Activated CD4-positive, alpha-beta T cell treated with anti-CD3 and anti-CD28 coated beads for 1 hour (primary cell): ENCODE measurements at places on chromosomes 6 and 20.

GRCh38 chr20:33521461-33521860 is 31.6 kb downstream of the CBFA2T2 start:
- no peak for DNase-seq

DNA sequence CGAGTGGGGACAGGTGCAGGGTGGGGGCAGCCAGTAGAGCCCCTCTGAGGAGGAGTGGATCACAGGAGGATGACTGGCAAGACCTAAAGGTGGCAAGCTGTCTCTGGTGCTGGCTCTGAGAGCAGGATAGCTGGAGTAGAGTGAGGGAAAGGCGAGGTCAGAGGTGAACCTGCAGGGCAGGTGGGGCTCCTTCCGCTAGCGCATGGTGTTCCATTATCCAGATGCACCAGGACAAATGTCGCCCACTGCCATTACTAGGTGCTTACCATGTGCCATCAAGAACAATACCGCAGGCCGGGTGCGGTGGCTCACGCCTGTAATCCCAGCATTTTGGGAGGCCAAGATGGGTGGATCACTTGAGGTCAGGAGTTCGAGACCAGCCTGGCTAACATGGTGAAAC is 18.3 kb upstream of the FAM110A start:
- no peak for DNase-seq

DNA sequence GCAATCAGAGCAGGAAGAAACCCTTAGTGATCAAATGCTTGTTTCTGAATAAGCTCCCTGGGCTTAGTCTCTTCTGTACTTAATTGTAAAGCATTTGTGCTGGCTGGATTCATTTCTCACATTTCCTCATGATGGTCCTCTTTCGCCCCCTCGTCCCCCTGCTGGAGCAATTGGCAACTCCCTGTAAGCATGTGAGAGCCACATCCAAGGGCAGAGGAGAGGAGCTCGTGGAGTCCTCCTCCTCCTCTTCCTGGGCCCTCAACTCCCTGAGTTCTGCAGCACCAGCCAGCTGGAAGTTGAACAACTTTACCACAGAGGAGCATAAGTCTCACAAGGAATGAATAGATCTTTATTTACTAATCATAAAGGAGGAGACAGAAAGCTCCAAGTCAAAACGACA is 12.6 kb downstream of the ANKEF1 start:
- no peak for DNase-seq

DNA sequence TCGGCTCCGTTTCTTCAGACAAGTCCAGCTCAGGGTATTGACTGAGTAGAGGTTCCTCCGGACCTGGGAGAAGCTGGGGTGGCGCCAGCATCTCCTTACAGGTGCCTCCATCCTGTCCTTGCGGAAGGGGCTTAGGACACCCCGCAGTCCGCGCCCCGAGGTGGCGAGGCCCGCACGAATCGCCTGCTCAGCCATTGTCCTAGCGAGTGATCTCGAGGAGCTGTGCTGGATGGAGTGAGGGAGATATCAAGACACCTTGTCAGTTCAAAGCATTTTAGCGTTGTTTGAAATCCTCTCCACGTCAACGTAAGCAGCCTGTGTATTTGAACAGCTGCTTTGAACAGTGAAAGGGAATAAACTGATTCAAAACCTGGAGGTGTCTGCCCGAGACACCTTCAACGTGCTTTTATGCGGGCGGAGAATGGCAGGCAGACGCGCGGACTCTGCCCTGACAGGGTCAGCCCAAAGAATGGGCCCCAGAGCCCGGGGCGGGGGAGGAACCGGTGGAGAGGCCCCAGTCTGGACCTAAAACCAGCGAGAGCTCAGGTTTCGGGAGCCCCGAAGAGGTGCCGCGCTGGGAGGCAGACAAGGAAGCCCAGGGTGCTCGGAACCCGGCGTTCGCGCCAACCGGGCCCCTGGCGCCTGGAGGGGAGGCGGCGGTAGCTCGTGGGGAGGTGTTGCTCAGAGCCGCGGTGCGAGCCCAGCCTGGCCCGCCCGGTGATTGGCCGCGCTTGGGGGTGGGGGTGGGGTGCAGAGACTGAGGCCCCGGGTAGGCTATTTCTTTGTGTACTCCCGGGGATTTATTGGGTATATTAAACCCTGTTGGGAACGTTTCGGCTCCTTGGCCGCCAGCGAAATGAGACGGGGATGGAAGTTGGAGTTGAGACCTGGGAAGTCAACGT is 3.1 kb upstream of the POU3F2 start:
- no peak for DNase-seq

DNA sequence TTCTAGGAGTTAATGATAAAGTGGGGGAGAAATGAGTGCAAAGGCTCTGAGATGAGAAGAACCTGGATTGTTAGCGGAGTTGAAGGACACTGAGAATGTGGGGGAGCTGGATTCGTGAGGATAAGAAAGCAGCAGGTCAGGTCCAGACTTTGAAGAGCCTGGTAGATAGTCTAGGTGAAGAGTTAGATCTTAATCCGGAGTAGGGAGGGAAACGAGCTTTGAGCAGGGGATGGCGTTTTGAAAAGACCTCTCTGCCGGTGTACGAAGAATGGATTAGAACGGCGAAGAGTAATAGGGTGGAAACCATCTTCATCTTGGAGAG is 487 bp upstream of the PHF20 start:
- DNase-seq = no peak

- no peak for DNase-seq
Observed at GRCh38 chr6:6494677-6495076, 93.8 kb upstream of the LY86 start.

DNA sequence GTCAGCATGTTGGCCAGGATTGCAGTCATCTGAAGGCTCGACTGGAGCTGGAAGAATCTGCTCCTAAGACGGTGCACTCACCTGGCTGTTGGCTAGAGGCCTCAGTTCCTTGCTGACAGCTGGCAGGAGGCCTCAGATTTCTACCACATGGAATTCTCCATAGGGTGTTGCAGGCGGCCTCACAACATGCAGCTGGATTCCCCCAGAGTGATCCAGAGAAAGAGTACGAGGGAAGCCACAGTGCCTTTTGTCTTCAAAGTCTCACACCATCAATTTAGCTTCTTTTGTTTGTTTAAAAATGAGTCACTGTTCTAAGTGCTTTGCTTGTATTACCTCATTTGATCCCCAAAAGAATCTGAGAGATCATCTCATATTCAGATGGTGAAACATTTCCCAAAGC is 65.5 kb upstream of the FYN start:
- DNase-seq = no peak

DNA sequence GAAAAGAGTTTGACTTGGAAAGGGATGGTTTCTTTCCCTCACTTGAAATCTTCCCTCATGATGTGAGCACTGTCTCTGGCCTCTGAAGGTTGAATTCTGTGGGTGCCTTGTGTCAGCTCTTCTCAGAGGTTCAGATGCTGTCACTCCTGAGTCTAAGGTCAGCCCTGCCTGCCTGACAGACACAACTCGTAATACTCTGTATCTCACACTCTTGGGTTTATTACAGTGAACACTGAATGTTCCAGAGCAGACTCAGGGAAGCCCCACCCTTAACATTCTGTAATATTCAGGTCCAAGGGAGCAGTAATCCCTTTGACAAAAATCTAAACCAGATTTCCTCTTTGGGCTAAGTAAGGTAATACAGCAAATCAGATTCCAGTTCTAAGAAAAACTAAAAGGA is 837.8 kb downstream of the QKI start:
- no peak for DNase-seq

- no peak for DNase-seq
Observed at GRCh38 chr20:11509776-11510175, 407.9 kb upstream of the BTBD3 start.

- DNase-seq = no peak
Observed at GRCh38 chr6:125097186-125097585, 56.4 kb upstream of the TPD52L1 start.

DNA sequence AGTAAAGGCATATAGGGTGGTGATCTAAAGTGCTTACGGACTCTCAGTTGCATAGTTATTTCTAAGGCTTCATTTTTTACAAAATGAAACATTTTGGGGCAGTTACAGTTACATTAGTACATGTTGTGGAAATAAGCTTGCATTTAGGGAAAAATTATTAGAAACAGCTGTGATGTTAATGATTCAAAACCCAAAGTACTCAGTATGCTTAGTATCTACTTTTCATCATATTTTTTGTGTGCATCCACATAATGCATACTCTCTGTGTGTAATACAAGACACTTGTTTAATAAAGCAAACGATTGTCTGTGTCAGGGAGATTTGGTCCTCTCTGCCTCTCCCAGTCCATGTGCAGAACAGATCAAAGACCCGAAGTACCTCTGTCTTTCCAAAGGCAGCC is 11.4 kb upstream of the TBX18 start:
- DNase-seq = no peak

DNA sequence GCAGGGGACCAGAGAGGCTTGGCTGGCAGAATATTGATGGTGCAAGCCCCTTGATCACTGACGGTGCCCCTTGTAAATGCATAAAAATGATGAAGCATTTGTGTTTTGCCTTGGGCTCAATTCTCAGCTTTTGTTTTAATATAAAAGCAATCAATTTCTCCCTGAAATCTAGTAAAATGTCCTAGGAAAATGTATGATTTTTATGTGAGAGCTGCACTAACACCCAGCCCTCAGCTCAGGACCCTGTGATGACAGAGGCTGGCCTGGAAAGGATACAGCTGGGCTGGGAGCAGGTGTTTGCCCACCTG is 84.7 kb upstream of the PHACTR3 start:
- no peak for DNase-seq

DNA sequence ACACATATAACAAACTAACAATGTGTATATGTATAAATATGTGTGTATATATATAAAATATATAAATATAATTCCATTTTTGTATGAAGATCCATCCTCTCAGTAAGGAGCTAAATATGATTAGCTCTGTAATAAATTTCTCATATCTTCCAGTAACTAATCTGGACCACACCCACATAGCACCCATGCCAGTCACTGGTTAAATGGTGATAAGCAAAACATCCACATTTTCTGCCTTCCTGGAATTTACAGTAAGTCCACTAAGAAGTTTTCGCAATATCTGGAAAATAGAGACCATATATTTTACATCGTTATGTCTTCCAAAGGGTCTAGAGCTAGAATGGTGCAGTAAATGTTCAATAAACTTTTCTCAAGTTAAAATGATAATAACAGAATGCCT is 151.5 kb upstream of the STMND1 start:
- no peak for DNase-seq

- DNase-seq = no peak
Observed at GRCh38 chr6:153613719-153614455, 425.2 kb upstream of the OPRM1 start.

- no peak for DNase-seq
Observed at GRCh38 chr6:31005249-31006020, 4.8 kb upstream of the MUC22 start.

DNA sequence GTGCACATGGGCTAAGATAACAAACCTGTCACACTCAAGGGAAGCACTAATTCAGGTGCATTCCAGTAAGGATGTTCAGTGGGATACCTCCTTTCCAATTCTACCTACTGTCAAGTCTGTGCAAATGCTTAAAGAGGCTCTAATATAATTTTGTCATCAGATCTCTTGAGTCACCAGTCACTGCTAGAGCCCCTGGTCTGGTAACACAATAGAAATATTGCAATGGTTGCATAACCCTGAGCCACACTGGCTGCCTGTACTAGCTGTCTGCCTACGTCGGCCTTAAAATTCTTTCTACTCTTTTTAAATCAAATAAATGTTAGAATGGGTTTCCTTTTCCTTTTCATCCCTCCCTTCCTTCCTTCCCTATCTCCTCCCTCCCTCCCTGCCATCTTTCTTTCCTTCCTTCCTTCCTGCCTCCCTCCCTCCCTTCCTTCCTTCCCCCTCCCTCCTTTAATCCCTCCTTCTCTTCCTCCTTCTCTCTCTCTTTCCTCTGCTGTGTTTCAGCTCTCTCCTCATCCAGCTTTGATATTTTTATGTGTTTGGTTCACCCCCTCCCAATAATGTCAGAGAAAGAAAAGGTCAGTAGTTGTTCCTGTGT is 28.1 kb upstream of the OLIG3 start:
- DNase-seq = no peak

DNA sequence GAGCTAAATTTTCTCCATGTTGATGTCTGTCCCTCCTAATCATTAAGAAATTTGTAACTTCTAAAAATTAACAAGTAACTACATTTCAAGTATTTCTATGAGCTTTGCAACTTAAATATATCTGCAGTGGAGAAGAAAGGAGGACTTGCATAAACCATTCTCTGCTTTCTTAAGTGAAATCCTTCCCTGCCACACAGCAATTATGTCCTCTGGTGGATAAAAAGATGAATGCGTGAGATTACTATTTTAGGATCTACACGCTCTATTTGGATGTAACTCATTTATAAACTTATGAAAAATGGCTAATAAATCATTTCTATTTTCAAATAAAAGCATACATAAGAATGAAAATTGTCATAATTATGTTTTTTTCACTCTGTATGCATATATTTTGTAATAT is 338.0 kb upstream of the PTCHD4 start:
- DNase-seq = no peak

DNA sequence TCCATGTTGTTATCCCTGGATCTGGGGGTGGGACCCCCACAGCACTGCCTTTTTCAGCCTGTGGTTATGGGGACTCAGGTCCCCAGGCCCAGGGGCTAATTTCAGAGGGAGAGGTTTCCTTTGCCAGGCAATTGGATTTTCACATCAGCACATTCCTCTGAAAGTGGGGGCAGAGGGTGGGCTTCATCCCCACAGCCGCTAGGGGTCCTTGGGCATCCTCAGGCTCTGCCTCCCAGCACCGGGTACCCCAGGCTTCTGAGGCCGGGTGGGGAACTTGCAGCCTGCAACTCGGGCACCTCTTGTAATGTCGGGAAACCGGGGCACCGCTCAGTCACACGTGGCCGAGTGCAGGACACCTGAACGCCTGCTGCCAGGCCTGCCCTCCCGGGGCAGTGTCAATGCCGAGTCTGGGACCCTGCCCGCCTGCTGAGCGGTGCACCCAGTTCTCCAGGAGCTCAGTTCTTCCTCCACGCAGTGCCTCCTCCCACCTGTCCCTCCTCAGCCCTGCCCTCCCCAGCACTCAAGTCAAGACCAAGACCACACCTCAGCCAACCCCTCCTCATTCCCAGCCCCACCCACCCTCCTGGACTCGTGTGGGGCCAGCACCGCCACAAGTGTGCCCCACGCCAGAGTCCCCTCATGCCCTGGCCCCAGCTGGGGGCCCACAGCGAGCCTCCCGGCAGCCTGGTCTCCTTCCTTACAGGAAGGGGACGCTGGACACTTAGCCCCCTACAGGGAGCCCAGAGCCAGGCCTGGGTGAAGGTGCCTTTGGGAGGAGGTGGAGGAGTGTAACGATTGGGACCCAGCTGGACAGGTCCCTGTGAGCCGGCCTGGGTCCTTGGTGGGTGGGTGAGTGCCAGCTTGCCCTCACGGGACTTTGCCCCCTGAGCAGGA is 8.8 kb upstream of the CHRNA4 start:
- DNase-seq = no peak

DNA sequence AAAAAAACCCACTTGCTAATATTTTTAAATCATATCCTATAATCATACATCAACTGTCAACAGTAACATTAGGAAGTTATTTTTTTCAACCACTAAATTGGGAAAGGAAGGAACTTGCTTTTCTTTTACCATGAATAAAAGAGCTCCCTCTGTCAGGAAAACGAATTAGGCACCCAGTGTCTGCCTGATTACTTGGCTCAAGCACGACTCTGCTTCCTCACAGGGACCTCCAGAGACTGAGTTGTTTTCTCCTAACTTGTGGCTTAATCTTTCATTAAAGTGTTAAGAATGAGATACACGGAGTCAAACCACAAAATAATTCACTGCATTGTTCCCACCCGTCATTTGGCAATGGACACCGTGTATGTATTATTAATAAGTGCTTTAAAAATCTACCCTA is 1405.1 kb upstream of the EYS start:
- no peak for DNase-seq
